Stimulated activated CD8-positive, alpha-beta memory T cell treated with anti-CD3 and anti-CD28 coated beads, Interleukin-12 subunit alpha, Interleukin-12 subunit beta, amount 100 ng/mL, for 4 hours (primary cell): ENCODE measurements at places on chromosomes 12 and 14.
A peak's percentile ranks its signal among the peaks of the same experiment; 100 is the strongest.

DNA sequence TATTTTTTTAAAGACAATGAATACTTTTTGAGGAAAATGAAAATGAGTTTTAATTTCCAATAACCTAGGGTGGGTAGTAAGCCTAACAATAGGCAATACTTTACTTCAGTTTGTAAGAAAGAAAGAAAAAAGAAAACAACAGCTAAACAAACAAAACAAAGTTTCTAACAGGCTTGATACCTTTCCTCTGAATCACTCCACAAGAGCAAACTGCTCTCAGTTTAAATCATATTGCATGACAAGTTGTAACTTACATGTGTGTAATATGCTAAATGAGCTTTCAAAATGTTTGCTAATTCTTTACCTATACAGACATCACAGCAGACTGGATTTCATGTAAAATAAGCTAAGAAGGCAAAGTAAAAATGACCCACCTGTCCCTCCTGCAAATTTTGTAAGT is 6.7 kb upstream of the LMO3 start:
- DNase-seq, result no peak

- DNase-seq, result no peak
Observed at GRCh38 chr12:48193623-48194022, 9.5 kb downstream of the OR10AD1 start.

GRCh38 chr12:115756271-115756670 is 521.2 kb downstream of the MED13L start:
- no peak for DNase-seq

- no peak for DNase-seq
Observed at GRCh38 chr12:32603858-32604257, 75.2 kb upstream of the DNM1L start.

DNA sequence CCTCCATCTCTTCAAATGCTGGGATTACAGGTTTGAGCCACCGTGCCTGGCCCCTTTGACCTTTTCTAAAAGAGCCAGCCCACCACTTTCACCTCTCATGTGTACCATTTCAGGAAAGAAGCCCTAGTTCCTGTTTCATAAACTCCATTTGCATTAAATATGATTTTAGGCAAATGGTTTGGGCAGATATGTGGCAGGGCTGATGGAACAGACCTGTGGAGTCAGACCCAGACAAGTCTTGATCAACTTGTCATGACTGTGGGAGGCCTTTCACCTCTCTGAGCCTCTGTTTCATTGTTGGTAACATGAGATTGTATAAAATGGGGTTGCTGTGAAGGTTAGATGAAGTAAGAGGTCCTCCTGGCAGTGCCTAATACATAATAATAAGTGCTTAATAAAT is 5.2 kb upstream of the MAP3K9 start:
- DNase-seq, result no peak

DNA sequence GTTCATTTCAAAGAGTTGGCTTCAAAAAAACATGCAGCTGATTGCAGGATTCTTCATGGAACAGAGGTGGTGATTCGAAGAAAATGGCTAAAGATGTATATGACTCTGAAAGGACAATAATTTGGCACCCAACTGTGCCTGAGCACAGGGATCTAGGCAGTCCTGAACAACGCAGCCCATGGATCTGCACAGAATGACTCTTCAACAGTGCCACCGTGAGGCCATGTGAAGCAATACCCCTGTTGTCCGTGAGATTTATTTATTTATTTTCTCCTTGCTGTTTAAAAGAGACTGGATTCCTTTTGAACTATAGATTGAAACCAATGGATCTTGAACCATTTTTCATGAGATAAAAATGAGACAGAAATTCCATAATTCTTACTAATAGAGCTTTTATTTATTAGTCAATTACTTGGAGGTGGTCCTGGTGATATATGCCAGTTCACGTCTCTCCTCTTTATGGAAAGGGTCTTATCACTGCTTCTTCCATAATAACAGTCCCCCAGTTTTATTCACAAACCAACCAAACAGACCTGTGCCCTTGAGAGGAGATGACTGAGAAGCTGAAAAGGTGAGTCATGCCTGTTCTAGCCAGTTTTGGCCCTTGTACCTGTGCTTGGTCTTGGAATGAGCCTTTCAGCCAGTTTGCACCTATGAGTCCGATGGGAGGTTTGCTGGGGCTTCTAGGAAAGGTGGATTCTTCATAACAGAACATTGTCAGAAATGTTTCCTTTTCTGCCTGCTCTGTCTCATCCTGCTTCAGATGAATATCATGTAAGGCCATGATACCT is 1598.3 kb downstream of the AACS start:
- no peak for DNase-seq

DNA sequence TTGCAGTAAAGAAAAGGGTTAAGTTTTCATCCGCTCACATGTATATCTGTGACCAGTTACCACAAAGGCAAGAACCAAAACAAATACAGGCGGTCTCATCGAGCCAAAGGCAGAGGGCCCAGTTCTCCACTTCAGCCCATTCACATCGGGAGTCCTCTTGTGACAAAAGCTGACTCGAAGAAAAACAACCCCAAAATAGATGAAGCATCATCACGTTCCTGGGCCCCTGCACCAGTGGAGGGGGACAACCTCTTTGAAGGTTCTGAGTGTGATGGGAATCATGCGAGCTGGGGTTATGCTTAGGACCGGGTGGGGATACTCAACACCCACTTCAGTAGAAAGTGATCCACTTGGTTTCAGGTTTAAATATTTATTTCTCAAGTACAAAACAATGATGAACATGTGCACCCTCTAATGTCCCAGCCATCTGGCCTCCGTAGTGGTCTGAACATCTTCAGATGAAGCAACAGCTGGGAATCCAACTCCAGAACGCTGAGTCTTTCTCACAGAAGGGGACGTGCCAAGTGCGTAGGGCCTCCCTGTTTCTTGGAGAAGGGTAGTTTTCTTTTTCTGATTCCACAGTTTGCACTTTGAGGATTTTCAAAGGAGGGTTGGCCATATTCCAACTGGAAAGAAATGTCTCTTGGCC is 8.4 kb downstream of the GSC start:
- no peak for DNase-seq

DNA sequence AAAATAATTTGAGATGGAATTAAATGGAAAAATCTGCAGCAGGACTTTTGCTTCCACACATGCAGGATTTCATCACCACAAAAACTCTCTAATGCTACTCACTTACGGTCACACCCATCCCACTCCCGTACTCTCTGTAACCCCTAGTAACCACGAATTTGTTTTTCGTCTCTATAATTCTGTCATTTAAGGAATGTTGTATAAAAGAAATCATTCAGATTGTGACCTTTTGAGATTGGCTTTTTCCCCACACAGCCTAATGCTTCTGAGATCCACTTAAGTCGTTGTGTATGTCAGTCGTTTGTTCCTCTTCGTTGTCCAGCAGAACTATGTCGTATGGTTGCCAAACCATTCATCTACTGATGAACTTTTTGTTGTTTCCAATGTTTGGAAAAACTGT is 19.8 kb upstream of the PZP start:
- DNase-seq, result no peak

DNA sequence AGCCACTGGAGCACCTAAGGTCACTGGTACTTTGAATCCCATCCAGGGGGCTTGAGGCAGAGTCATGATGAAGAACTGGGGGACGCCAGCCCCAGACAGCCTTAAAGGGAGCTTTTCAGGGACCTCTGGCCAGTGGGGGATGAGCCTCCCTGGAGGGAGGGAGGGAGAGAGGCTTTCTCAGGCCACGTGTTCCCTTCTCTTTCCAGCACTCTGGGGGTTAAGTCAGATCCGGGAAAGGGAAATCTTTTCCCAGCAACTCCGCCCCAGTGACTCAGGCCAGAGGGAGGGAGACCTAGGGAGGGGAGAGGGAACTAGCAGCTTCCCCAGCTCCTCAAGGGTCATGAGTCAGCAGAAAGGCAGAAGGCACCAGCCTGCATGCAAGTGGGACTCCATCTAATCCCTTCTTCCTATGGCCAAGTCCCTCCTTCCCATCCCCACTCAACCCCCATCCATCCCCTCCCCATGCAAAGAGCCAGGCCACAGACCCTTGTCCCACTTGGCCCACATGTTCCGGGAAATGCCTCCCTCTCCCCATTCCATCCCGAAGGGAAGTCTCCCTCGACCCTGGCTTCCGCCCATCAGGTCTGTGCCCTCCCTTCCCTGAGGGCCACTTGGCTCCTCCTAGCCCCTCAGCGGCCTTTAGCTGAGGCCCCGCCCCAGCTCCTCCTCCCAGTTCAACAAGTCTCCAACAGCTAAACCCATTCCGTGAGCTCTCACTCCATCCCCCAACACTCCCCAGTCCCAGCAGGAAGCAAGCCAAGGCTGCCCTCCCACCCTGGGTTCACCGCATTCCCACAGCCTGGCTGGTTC is 5.6 kb downstream of the TNFRSF1A start:
- DNase-seq, result peak; percentile 44

- no peak for DNase-seq
Observed at GRCh38 chr14:97271451-97271960, 474.3 kb downstream of the VRK1 start.

- DNase-seq, result no peak
Observed at GRCh38 chr14:38143659-38144505, 63.8 kb upstream of the SSTR1 start.

GRCh38 chr14:66641861-66642635 is 134.1 kb downstream of the GPHN start:
- DNase-seq, result no peak

- DNase-seq, result no peak
Observed at GRCh38 chr14:72701237-72701565, 192.7 kb downstream of the DPF3 start.

DNA sequence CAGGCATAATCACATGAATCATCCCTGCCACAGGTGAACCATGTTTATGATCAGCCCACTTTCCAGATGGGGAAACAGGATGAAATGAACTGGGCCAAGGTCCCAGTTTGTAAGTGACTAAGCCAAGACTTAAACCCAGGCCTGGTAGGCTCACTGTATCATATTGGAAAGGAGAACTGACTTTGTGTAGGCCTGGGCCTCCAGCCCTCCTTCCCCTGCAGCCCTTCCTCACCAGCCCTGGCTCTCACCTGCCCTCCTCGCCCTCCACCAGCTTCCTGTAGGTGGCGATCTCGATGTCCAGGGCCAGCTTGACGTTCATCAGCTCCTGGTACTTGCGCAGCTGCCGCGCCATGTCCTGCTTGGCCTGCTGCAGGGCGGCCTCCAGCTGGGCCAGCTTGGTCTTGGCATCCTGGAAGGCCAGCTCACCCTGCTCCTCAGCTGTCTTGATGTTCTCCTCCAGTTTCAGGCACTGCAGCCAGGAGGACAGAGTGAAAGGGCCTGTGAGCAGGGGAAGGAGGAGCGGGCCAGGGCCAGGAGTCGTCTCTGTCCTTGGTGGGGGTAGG is 19.8 kb downstream of the KRT80 start:
- DNase-seq, result no peak

DNA sequence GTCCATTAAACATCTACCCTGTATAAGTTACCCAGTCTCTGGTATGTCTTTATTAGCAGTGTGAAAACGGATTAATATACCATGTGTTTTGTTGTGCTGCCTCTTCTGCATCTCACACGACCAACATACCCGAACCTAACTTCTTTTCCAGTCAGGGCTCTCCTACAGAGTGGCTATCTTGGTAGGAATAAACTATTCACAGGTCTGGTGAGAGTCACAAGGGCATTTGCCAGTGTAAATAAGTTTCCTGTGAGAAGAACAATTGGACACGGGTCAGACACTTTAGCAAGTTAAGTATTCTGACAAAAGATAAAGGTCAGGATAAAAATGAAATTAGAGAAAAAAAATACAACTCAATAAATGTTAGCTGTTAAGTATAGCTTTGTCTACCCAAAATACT is 60.9 kb downstream of the MYF5 start:
- no peak for DNase-seq
